ENCODE measurements at places on chromosomes 16 and 17.

GRCh38 chr17:69060822-69061221 is at the start of gene ABCA9:
Gene ABCA9, minus strand, starts transcription at chr17:69060927. Its CDS starts 9,801 bp downstream, at chr17:69051126.
- no peak for DNase-seq

DNA sequence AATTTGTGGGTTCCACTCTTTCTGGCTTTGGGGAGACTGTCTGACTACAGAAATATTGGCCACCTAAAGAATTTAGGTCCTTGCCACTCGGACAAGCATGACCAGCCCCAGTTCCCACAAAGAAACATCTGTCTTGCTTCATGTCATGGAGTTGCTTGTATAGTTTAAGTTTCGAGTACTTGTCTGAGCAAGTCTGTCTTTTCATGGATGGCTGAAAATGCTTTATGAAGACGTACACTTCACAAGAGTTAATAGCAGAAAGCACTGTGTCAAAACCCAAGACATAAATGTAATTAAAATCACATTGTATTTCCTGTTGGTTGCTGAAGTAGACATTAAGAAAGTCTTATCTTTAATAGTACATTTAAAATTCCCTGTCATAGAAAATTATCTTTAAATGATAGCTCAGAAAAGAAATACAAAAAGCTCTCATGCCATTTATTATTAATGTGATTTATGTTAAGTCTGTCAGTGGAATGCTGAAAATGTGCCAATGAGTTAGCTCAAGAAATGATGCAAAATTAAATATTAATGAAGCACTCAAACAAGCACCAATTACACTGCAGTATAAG is 29.8 kb upstream of the XYLT2 start:
- DNase-seq: no peak

DNA sequence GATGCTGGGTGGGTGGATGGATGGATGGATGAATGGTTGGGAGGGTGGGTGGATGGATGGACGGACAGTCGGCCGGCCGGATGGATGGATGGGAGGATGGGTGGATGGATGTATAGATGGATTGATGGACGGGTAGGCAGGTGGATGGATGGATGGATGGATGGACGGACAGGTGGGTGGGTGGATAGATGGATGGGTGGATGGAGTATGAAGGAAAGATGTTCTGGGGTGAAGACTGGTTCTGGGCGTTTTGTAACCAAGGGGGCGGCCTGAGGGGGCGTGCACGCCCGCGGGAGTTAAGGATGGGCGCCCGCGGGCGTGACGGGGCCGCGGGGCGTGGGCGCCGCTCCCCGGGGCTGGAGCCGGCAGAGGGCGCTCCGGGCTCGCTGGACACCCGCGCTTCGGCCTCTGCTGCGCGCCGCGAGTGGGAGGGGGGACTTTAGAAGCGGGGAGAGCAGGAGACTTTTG is at the start of gene NECAB2:
Gene NECAB2, plus strand, starts transcription at position 407 of the 468 bp plus-strand sequence. CDS start 405 bp downstream, outside the sequence.
- DNase-seq: no peak

DNA sequence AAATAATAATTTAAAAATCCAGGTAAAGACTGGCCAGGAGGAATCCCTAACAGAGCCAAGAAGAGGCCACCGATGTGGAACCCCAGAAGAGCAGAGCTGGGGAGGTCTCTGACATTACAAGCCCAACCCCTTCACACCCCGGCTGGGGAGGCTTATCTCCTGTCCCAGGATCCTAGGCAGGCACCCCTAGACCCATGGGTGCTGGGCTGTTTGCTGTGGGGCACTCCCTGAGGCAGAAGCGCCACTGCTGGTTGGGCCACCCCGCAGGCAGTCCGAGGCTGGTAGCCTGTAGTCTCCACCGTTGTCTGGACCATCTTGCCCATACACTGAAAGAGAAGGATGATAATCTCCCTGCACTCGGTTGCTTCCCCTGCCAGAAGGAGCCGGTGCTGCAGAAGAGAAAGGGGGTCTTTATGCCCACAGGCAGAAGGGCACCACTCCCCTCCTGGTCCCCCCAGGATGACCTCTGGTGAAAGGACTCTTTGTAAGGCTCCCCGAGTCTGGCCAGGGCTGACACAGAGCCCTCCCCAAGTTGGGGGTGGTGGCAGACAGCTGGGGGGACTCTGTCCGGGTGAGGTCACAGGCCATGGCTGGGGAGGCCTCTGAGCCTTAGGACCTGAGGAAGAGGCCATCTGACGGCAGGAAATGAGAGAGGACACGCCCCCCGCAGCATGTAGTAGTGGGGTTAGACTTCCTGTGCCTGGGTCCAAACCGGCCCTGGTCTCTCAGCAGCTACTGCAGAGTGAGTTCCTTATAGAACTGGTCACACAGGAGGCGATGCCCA is 34.2 kb downstream of the CFAP20 start:
- no peak for DNase-seq

GRCh38 chr17:32440722-32441121 is 3.6 kb upstream of the PSMD11 start:
- DNase-seq: no peak

- no peak for DNase-seq
These were observed 1.8 kb downstream of the ZNF48 start for GRCh38 chr16:30397056-30397455.

GRCh38 chr17:8504460-8505207 is 69.0 kb downstream of the NDEL1 start:
- DNase-seq: no peak

- no peak for DNase-seq
These were observed 2.5 kb downstream of the TAX1BP3 start for GRCh38 chr17:3665834-3666233.

GRCh38 chr16:11824362-11824761 is 27.0 kb downstream of the RSL1D1 start:
- DNase-seq: peak; percentile 43

DNA sequence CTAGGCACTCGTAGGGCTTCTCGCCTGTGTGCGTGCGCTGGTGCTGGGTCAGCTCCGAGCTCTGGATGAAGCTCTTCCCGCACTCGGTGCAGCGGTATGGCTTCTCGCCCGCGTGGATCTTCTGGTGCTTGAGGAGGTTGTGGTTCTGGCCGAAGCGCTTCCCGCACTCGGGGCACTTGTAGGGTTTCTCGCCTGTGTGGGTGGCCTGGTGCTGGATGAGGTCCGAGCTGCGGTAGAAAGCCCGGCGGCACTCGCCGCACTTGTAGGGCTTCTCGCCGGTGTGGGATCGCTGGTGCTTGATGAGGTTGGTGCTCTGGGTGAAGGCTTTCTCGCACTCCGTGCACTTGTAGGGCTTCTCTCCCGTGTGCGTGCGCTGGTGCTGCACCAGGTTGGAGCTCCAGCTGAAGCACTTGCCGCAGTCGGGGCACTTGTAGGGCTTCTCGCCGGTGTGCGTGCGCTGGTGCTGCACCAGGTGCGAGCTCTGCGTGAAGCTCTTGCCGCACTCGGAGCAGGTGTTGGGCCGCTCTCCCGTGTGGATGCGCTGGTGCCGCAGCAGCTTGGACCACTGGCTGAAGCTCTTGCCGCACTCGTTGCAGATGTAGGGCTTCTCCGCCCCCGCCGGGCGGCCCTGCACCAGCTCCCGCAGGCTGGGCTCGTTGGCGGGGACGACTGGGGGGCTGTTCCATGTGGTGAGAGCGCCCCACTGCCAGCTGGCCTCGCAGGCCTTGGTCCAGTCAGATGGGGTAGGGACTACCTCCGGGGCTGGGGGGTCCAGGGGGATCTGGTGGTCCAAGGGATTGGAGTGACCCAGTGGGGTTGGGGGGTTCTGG is 3.5 kb downstream of the ZNF629 start:
- no peak for DNase-seq

DNA sequence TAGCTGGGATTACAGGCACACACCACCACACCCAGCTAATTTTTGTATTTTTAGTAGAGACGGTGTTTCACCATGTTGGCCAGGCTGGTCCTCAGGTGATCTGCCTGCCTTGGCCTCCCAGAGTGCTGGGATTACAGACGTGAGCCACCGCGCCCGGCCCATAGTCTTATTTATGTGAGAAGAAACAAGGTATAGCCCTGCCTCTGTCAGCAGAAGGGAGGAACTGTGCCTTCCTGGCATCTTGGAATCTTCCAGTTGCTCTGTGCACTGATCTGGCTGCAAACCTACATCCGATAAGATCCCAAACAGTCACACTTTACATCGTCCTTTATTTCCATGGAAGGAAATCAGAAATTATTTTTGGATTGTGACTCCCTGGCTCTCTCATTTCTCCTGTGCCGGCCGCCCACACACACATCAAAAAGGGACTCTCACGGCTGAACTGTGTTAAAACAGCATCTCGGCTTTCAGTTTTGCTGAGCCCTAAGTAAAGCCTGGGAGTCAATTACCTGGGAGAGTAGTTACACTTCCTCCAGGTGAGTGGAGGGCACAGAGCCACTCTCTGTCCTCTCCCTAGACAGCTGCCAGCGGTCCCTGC is 23.3 kb downstream of the WIPI1 start:
- no peak for DNase-seq

GRCh38 chr16:11957591-11958395 is 7.2 kb upstream of the TNFRSF17 start:
- DNase-seq: no peak

DNA sequence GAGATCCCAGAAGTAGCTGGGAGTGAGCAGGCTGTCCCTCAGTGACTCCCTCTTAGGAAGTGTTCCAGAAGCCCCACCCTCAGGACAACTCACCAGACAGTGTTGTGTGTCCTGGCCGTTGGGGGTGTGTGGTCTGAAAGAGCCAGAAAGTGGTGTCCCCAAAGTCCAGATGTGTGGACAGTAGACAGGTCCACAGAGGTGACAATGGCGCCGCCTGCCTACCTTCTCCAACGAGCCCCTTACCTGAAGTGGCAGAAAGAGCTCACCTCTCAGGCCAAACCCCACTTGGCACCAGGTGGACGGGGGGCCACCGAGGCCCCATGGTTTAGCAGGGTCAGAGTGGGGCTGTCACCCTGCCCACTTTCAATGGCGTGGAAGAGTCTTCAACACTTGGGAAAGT is 19.9 kb downstream of the C17orf100 start:
- no peak for DNase-seq

- DNase-seq: no peak
These were observed 1.4 kb downstream of the CHMP6 start for GRCh38 chr17:80992948-80993624.

GRCh38 chr17:28738680-28739384 is 5.0 kb upstream of the TRAF4 start:
- no peak for DNase-seq

- no peak for DNase-seq
These were observed 4.2 kb downstream of the CD300LB start for GRCh38 chr17:74527081-74527480.

- DNase-seq: peak; percentile 67
These were observed 40.7 kb downstream of the ZDHHC7 start for GRCh38 chr16:84970447-84971127.

- no peak for DNase-seq
These were observed 42.6 kb downstream of the DNAJA2 start for GRCh38 chr16:46930861-46931260.

- no peak for DNase-seq
These were observed 53.6 kb upstream of the CDC42EP4 start for GRCh38 chr17:73365301-73365874.

DNA sequence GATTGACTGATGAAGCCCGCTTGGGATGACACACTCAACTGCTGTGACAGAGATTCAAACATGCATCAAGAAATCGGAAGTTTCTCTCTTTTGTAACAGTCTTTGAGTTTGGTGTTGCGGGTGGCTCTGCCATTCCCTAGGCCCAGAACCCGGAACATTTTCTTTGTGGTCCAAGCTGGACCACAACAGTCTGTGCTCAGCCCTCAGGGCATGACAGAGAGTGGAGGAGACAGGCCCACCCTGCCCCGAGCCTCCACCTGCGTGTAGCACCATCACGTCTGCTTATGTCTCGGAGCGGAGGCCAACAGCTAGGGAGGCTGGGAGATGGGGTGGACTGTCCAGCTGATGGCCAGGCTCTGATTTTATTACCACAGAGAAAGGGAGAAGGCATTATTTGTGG is 64.5 kb downstream of the SHISA6 start:
- DNase-seq: no peak

DNA sequence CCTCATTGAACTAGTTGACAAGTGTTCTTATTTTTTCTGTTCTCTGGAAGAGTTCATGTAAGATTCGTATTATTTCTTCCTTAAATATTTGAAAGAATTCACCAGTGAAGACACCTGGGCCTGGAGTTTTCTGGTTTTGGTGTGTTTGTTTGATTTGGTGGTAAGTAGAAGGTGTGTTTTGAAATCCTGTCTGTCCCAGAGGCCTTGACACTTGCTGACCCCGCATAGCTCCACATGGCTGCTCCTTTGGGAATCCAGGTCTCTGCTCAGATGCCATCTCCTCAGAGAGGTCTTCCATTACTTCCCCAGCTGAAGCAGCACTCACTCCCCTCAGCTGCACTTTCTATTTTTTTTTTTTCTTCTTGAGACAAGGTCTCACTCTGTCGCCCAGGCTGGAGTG is 5.7 kb upstream of the NUP93 start:
- DNase-seq: no peak

DNA sequence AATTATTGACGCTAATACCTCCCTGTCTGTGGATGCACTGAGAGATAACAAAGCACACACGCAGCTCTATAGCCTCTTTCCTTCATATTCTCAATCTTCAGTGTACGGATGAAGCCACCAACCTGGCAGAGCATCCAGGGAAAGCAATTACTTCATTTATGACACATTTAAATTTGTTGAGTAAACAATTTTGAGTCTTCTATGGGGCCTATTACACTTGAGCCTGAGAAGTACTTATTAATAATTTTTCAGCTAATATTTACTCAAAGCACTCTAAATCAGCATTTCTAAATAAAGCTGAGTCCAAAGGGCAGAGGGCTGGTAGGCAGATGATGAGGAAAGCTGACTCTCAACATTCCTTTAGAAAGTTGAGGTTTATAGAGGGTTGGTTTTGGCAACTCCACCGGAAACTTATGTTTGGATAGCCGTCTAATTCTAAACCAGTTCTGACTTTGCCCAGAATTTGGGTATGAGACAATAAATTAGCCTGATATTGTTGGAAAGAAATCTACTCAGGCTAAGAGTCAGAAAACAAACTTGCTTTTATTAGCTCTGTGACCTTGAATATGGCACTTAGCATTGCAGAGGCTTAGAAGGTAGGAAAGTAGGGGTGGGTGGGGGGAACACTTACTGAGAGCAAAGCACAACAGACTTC is 643.5 kb downstream of the CDH11 start:
- DNase-seq: peak; percentile 49

DNA sequence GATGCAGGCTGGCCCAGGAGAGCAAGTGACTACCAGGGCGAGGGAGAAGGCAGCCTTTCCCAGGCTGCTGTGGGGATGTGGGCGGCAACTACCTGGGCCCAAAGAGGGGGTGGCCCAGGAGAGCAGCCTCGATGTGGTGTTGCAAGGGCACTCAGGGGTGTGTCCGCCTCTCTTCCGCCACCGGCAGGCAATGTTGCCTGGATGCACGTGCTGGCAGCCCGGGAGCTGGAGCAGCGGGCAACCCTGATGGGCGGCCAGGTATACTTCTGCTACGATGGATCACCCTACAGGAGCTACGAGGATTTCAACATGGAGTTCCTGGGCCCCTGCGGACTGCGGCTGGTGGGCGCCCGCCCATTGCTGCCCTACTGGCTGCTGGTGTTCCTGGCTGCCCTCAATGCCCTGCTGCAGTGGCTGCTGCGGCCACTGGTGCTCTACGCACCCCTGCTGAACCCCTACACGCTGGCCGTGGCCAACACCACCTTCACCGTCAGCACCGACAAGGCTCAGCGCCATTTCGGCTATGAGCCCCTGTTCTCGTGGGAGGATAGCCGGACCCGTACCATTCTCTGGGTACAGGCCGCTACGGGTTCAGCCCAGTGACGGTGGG is 2.7 kb downstream of the HSD3B7 start:
- no peak for DNase-seq
